ENCODE measurements at places on chromosomes 2 and 18.

GRCh38 chr18:5527603-5528002 is 16.2 kb downstream of the EPB41L3 start:
- DNase-seq, result no peak

DNA sequence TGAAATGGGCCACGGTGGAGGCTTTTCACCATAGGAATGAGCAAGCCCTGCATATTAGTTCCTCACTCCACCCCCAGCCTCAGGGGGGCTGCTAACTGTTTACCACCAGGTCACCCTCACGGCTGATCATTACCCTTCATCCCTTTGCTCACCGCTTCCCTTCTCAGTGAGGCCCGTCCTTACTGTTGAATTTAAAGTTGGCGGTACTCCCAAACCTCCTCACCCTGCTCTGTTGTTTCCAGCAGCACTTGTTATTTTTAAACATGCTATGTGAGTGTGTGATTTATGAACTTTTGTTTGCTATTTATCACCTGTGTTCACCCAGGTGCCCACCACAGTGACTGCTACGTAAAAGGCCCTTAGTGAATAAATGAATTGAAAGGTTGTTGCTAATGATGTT is 243.6 kb downstream of the ZNF407 start:
- DNase-seq, result no peak

GRCh38 chr2:171719660-171720059 is 32.4 kb downstream of the DYNC1I2 start:
- no peak for DNase-seq

DNA sequence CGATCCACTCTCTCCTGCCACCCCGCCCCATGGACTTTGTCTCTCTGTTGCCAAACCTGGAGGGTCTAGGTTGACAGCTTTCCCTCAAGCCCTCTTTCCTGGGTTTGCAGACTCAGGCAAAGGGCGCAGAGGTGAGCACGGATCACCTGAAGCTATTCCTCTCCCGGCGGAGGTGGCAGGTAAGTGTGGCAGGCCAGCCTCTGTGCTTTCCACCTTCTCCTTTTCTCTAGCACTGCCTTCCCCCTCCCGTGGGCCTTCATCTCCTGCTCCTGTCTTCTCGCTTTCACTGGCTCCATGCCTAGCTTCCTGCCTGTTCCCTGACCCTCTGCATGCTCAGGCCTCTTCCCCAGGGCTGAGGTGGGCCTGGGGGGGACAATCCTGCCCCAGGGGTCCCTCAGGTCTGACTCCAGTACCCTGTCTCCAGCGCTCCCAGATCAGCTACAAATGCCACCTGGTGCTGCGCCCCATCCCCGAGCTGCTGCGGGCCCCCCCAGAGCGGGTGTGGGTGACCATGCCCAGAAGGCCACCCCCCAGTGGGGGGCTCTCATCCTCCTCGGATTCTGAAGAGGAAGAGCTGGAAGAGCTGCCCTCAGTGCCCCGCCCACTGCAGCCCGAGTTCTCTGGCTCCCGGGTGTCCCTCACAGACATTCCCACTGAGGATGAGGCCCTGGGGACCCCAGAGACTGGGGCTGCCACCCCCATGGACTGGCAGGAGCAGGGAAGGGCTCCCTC is 15.9 kb upstream of the GMPPA start:
- no peak for DNase-seq
